ENCODE measurements at places on chromosomes 3 and 15.

DNA sequence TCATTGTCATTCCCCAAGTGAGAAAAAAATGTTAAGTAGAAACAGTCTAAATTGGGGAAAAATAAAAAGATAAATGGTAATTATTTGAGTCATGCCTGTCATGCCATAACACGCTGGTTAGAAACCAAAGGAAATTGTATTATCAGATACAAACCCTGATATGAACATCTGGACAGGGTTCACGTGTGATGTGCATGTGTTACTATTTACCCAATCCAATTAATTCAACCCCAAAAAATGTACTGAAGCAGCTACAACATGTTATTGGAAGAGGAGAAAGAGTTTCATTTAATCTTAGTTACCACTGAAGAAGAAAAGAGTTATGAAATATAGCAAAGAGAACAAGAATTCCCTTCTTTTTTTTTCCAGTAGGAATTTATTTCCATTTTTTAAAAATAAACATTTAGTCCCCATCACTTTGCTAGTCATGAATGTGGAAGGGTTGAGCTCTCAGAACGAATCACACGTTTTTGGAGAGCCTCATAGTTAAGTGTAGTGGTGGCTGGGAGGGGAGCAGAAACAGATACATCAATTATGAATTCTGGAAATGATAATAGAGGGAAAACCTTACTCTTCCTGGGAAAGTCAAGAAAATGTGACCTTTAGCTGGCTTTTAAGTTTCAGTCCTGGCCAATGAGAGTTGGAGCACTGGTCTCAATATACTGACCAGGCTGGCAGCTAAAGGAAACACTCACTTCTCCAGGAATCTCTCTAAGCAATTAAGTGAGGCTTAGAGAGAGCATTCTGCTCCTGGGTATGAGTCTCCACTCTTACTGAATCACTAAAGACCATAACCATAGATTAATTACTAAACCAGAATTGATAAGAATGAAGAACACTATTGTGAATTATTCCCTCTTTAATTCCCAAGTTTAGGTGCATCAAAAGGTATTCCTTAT, 796.5 kb downstream of the GRM7 start:
- DNase-seq, result no peak

DNA sequence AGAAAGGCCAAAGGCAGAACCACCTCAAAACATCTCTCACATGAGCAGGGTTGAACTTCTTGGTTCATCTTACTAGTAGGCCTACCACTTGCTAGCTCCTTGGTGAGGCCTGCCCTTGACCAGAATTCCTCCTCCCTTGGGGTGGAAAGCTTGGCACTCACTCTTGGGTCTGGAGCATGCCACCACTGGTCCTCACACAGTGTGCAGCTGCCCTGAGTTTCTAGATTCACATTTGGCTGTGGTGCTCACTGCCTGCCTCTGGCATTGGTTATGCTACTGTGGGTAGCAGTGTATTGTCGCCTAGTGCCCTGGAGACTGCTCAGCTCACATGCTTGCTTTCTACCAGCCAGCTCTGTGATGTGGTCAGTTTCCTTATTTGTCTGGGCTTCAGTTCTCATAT, 23.7 kb downstream of the OXNAD1 start:
- DNase-seq, result no peak

GRCh38 chr3:7964899-7965298, 536.7 kb upstream of the LMCD1 start:
- no peak for DNase-seq

- DNase-seq, result no peak
Measured at GRCh38 chr3:112813723-112814171, 32.9 kb downstream of the CD200R1L start.

- no peak for DNase-seq
Measured at GRCh38 chr3:143472731-143473523, 353.4 kb downstream of the CHST2 start.

DNA sequence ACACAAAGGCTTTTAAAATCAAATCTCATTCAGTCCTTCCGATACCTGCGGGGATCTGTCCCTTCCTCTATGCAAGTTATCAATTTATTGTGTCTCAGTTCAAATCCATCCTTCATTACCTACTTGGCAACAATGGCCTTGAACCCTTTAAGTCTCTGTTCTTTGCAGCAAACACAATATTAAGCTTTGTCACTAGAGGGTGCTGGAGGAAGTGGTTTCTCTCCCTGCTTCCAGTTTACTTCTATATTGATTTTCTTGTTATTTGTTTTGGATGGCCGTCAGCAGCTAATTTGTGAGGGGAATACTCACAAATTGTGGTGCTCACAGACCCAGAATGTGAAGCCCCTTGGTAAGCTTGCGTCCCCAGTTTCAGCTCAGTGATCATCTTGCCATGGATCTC, 278.3 kb downstream of the FGF12 start:
- no peak for DNase-seq

DNA sequence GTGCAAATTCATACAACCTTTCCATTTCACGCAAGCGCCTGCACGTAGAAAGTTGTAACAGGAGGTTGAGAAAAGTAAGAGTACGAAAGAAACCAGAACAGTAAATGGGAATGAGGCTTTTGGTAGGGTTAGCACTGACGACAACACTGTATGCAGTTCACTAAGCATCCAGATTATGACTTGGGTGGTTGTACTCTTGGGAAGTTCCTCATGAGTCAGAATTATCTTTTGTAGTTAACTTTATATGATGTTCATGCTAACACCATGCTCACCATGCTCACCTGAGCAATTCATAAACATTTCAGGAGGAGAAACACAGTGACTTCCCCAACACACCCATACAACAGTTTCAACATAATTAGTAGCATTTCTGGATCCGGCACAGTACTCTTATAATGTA, 3.0 kb upstream of the LPP start:
- no peak for DNase-seq

DNA sequence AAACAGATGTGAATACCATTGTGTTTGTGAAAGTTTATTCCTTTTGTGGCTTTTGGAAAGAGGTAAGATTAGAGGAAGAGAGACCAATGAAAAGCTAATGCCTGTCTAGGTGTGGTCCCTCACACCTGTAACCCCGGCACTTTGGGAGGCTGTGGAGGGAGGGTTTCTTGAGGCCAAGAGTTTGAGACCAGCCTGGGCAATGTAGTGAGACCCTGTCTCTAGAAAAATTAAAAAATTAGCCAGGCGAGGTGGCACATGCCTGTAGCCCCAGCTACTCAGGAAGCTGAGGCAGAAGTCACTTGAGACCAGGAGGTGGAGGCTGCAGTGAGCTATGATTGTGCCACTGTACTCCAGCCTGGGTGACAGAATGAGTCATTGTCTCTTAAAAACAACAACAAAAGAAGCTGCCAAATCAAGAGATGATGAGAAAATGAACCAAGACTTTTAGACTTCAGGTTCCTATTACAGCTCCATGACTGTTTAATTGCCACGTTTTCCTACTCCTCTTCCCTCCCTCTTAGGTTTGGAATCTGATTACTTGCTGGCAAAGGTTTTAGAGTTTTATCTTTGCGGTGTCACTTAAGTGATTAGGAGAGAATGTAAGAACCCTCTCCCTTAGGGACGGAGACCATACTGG, 68.7 kb downstream of the CGNL1 start:
- DNase-seq, result no peak

DNA sequence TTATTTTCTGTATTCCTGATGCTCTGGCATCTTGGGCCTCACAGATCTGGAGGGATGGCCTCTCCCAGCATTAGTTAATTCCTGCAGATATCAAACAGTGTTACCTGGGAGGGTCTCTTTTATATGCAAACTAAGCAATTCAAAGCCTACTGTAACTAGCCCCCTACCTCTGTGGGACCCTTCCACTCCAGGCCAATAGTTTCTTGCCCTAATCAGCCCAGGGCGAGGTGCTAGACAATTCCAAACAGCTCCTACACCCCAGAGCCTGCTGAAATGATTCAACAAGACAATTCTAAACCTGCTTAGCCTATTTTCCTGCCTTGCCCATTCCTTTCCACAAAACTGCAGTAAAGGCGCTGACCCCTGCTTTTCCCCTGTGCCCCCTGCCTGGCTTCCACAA, 106.6 kb upstream of the IGSF10 start:
- DNase-seq, result no peak

GRCh38 chr3:89079944-89080343, 27.5 kb upstream of the EPHA3 start:
- no peak for DNase-seq

GRCh38 chr15:75573648-75574384, 5.3 kb downstream of the PTPN9 start:
- no peak for DNase-seq

DNA sequence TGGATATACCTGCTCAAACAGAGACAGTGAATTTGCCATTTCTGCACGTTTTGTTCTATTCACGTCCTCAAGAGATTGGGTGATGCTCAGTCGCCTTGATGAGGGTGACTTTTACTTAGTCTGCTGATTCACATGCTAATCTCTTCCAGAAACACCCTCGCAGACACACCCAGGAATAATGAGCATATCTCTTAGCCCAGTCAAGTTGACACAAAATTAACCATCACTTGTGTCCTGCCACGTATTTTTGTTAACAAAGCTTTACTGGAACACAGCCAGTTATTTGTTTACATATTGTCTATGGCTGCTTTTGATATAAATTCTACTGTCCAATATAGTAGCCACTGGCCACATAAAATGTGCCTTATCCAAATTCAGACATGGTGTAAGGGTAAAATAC, 218.3 kb downstream of the FHIT start:
- no peak for DNase-seq

DNA sequence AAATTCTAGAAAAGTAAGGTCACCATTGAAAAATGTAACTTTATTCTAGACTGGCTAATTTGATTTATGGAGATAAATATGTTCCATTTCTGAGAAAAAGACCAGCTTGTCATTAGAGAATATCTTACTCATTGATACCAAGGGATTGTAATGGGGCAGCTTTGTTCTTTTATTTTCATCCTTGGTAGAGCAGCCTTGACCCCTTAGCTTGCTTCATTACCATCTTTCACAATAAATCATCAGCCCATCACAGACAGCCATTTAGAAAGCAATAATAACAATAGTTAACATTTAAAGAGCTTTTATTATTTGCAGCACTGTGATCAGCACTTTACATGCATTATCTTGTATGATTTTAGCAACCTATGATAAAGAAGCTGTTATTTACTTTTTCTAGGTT, 253.6 kb downstream of the C3orf38 start:
- no peak for DNase-seq

GRCh38 chr3:147113293-147114044, 292.9 kb downstream of the ZIC4 start:
- no peak for DNase-seq

- DNase-seq, result no peak
Measured at GRCh38 chr3:119175872-119176756, 2.7 kb downstream of the UPK1B start.

DNA sequence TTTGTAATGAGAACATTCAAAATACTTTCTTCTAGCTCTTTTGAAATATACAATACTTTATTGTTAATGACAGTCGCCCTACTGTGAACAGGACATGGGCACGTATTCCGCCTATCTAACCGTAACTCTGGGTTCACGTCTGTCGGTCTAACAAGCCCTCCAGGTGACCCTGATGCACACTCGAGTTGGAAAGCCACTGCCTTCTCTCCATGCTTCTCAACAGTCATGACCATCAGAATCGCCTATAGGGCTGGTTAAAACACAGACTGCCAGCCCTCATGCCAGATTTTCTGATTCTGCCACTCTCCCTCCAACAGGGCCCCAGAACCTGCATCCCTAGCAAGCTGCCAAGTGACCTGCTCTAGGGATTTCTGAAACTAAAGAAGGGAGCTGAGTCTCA, 140.2 kb downstream of the FOXP1 start:
- DNase-seq, result no peak

DNA sequence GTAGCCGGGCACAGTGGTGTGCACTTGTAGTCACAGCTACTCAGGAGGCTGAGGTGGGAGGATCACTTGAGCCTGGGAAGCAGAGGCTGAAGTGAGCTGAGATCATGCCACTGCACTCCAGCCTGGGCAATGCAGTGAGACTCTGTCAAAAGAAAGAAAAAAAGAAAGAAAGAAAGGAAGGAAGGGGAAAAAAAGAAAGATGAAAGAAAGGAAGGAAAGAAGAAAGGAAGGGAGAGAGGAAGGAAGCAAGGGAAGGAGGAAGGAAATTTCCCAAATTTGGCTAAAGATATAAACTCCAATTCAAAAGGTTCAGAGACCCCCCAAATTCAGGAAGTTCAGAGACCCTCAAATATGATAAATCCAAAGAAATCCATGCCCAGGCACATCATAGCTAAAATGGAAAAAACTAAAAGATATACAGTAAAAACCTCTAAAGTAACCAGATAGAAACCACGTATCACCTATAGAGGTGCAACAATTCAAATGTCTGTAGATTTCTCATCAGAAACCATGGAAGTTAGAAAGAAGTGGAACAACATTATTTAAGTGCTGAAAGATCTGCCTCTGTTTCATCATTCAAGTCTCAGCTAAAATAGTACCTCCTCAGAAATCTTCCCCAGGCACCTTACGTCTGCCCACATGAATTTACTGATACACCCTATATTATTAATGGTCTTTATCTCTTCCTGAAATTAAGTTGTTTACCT, 10.7 kb downstream of the DET1 start:
- DNase-seq, result no peak

DNA sequence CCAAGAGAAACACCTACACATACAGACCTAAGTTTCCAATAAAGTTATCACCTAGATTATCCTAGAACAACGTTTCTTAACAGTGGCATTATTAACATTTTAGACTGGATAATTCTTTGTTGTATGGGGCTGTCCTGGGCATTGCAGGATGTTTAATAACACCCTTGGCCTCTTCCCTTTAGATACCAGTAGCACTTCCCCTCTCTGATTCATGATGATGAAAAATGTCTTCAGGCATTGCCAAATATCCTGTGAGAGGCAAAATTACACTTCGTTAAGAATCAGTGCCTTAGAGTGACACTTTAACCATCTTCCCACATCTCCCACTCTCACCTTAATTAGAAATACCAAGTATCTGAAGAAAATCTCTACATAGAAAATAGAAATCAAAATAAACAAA, 352.6 kb downstream of the CGGBP1 start:
- DNase-seq, result no peak

GRCh38 chr15:39145854-39146625, 434.8 kb upstream of the THBS1 start:
- no peak for DNase-seq

DNA sequence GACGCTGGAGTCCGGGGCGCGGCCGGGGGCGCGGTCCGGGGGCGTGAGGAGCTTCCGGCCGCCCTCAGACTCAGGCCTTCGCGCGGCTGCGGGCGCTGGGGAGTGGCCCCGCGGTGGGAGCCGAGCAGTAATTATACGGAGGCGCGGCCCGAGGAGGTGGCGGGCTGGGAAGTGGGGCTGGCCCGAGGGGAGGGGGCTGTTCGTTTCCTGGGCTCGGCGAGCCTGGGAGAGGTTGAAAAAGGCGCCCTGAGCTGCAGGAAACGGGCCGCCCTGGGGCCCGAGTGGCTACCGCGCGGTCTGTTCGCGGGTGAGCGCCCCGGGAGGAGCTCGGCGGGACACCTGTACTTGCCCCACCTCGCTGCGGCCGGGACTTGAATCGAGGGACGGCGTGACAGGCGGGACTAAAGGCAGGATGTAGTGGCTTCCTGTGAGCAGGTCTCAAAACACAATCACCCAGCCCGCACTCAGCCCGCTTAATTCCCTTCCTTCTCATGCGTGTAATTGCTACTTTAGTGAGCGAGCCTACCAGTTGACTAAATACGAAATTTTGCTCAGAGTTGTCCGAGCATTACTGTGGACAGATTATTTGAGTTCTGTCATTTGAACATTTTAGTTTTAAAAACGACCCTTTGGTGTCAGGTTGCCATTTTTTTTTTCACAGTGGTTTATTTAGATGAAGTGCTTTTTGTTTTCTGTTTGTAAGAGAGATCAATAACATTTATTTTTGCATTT, 860 bp downstream of the RASA2 start:
- DNase-seq, result peak; percentile 75

Data from activated CD4-positive, CD25-positive, alpha-beta regulatory T cell treated with anti-CD3 and anti-CD28 coated beads, Interleukin-2, amount 50 U/mL, for 16 hours (primary cell).